Activated T-helper 9 cell treated with anti-CD3 and anti-CD28 coated beads, Interleukin-2, amount 50 U/mL, for 16 hours (primary cell): ENCODE measurements at places on chromosomes 13 and 19.

- DNase-seq = no peak
Measured at GRCh38 chr19:14477418-14478112, 2.4 kb upstream of the PTGER1 start.

GRCh38 chr19:46611776-46612175, 10.6 kb downstream of the CALM3 start:
- DNase-seq = no peak

- no peak for DNase-seq
Measured at GRCh38 chr13:79492313-79492798, 11.4 kb downstream of the NDFIP2 start.

GRCh38 chr19:19626516-19627472, 1.2 kb downstream of the LPAR2 start:
- no peak for DNase-seq

GRCh38 chr19:4472174-4472974, at the start of gene HDGFL2:
HDGFL2 (plus strand) TSS chr19:4472297; CDS start chr19:4472351, 54 bp downstream.
- no peak for DNase-seq

- DNase-seq = no peak
Measured at GRCh38 chr19:39200803-39201115, 3.3 kb downstream of the SYCN start.

GRCh38 chr19:2270157-2270422, 11.9 kb downstream of the PEAK3 start:
- no peak for DNase-seq

DNA sequence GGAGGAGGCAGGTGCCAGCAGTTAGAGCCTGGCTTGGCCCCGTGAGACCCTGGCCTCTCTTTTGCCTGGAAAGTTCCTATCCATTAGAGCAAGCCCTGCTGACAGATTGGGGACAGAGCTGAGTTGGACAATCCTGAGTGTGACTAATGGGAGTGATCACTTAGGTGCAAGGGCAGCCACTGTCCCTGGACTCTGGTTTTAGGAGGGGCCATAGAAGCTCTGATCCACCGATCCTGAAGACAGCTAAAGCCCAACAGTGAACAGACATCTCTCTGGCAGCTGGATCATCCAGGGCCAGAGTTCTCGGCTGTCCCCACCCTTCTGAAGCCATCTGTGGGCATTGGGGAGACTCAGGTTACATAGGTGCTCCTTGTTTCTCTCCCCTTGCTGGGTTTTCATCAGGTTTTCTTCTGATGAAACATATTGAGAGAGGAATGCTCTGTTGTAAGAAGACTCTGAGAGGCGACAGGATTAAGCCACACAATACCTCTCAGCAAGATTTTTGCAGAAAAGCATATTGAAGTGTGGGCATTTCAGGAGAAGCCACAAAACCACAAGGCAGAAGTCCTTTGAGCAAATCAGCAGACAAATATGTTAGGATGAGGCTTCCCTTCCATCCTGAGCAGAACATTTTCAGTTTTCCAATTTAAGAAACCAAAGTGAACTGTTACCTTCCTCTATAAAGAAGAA, 288.0 kb upstream of the MAB21L1 start:
- no peak for DNase-seq

DNA sequence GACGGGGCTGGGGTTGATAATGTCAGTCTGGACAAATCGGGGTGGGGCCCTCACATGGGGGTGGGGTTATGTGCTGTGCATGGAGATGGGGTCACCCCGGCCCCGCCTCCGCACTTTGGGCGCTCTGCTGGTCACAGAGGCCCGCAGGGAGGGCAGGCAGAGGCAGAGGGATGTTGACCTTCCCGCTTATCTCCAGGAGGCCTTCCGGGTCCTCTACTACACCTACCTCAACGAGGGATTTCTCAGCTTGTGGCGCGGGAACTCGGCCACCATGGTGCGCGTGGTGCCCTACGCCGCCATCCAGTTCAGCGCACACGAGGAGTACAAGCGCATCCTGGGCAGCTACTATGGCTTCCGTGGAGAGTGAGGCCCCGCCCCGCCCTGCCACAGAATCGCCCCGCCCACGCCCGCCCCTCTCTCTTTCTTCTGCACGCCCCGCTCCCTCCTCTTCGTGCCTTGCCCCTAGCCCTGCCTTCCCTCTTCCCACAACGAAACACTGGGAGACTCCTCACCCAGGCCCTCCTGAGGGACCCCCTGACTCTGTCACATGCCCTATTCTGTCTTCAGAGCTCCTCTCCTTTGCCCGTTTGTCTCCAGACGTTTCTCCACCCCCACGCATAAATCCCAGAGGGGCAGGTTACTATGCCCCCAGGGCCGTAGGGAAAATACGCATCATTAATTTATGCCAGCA, 32.8 kb downstream of the TMEM161A start:
- no peak for DNase-seq

DNA sequence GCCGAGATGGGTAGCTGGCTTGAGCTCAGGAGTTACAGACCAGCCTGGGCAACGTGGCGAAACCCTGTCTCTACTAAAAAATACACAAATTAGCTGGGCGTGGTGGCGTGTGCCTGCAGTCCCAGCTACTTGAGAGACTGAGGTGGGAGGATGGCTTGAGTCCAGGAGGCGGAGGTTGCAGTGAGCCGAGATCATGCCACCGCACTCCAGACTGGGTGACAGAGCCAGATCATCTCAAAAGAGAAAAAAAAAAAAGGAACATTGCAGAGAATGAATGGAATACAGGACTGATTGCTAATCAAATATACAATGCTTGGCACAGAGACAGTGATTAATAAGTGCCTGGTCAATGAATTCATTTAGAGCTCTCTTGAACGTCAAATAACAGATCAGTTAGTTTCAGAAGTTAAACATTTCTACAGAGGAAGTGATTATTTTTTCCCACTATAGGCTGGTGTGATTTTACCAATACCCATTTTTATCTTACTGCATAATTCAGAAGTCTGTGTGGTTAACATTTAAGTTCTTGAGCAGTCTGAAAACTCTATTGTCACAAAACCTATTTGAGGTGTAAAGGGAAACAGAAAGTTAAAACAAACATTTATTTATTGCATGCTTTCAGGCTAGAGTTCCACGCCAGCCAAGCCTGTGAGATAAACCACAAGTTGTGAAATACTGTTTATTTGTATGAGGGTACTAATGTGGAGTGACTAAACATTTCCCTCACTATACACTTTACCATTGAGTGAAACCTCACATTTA, 7.7 kb upstream of the TBC1D4 start:
- DNase-seq = no peak

- DNase-seq = no peak
Measured at GRCh38 chr19:23762548-23762883, 3.8 kb upstream of the ZNF681 start.

DNA sequence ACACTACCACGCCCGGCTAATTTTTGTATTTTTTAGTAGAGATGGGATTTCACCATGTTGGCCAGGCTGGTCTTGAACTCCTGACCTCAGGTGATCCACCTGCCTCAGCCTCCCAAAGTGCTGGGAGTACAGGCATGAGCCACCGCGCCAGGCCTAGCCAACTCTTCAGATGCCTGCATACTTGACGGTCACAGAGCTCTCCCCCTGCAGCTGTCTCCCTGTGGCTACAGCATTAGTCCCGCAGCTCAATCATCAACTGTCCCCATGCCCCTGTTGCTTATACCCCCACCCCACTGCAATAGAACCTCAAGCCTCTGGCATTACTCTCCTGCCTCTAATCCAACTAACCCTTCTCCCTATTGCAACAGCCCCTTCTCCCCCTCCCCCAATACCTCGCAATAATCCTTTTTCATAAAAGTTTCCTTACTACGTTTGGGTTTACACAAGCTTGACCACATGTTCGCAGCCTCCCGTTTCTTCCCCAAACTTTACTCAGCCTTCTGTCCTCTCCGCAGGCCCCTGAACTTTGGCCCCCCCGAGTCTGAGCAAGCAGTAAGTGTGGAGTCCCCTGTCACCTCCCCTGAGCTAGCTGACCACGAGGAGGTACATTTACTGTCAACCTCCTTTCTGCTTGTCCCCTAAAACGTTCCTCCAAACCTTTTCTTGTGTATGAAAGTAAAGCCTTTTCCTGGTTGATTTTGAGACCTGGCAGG, 1.7 kb downstream of the ZNF77 start:
- no peak for DNase-seq

- no peak for DNase-seq
Measured at GRCh38 chr13:49967456-49967855, 29.4 kb upstream of the TRIM13 start.

DNA sequence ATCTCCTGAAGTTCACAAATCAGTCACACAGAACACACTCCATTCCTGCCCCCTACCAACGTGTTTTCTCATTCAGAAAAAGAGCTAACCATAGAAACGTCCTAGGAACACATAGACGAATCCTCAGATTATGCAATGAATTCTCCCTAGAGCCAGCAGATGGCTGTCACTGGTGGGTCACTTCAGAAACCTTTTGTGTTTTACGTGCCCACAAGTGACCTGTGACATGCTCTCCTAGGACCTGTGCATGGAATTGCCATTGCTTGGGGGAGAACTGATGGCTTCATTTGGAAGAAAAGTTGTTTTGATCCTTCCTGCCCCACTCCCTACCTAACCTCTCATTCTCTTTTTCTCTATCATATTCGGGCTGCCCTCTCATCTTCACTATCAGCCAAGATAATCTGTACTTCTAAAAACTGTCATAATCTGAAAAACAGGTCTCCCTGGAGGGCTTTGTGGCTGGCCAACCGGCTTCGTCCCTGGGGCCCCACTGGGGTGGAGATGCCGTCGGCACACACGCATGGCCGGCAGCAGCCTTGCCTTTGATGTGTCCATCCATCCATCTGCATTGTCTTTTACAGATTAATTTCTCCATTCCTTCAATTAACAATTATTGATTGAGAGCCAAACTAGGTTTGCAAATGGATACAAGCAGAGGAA, 144.1 kb upstream of the SERP2 start:
- no peak for DNase-seq

GRCh38 chr19:33231511-33231910, 5.9 kb upstream of the SLC7A10 start:
- no peak for DNase-seq

GRCh38 chr13:110377178-110377825, 70.2 kb downstream of the COL4A2 start:
- no peak for DNase-seq

- DNase-seq = no peak
Measured at GRCh38 chr13:84668637-84669036, 786.4 kb upstream of the SLITRK1 start.

- no peak for DNase-seq
Measured at GRCh38 chr19:6216996-6217751, 62.6 kb downstream of the MLLT1 start.

DNA sequence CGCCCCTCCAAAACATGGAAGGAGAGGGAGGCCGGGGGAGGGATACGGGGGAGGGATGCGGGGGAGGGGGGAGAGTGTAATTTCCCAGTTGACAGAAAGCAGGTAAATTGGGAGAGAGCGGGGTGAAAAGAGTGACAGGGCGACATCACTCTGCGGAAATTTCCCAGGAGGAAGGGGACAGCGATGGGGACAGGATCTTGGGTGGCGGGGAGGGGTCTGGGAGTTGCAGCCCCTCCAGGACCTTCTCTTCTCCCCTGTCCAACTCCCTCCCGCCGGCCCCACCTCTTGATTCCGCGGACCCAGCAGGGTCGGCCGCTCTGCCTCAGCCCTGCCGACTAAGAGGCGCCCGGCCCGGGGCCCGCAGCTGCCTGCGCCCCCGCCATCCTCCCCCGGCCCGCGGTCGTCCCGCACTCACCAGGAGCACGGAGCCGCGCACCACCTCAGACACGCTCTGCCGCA, 108.0 kb upstream of the DOCK9 start:
- DNase-seq = no peak
